ENCODE measurements at places on chromosomes 3 and 15.

DNA sequence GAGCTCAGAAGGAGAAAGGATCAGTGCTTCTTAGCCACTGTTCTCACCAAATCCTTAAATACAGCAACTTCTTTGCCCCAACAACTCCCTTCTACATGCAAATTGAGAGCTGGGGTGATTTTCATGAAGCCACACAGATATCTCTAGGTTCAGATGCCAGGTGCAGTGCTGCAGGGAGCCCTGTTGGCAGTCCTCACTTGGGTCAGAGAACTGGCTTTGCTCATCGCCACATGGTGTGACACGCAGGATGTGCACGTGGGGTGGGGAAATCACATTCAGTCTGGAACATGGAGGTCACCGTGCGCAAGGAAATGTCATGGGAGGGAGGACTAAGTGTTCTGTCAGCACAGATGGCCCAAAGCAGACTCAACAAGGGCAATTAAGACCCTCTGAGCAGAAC is 103.8 kb downstream of the WDR76 start:
- DNase-seq: no peak

GRCh38 chr3:44648564-44649229 is at the start of gene ZNF35:
Gene ZNF35, plus strand, starts transcription at chr3:44648732. Its CDS starts 2,336 bp downstream, at chr3:44651068.
- DNase-seq: peak; percentile 15

GRCh38 chr3:21502656-21503055 is 248.4 kb downstream of the ZNF385D start:
- DNase-seq: no peak

DNA sequence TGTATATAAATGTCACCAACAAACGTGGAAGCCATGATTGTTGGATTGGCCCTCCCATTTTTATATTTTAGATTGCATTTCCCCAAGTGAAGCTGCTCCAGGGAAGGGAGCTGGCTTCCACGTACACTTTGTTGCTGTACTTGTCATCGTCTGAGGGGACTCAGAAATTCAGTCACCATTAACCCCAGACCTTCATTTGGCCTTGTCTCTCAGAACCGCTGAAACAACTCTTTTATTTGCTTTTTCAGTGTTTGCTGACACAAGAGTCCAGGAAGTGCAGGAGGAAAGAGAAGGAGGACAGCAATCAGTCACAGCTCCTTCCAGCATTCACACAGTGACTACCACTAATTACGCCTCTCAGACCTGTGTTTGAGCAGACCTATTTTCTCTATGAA is 276.5 kb downstream of the TBL1XR1 start:
- no peak for DNase-seq

DNA sequence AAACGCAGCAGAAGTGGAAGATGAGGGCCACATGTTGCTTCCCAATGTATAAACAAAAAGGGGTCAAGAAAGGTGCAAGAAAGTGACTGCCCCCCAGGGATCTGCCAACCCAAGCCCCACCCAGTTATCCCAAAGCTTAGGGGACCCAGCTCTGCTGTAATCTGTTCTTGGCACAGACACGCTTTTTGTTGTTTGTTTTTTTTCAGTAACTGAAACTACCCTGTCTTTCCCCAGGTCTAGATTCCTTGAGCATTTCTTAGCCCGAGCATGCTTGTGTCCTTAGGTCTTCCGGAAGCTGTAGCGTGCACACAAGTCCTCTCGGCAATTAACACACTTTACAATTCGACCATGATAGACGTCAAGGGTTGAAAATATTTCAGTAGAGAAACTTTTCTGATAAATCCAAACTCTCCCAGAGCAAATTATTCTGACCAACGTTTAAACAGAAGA is 8.5 kb upstream of the PPARG start:
- no peak for DNase-seq

DNA sequence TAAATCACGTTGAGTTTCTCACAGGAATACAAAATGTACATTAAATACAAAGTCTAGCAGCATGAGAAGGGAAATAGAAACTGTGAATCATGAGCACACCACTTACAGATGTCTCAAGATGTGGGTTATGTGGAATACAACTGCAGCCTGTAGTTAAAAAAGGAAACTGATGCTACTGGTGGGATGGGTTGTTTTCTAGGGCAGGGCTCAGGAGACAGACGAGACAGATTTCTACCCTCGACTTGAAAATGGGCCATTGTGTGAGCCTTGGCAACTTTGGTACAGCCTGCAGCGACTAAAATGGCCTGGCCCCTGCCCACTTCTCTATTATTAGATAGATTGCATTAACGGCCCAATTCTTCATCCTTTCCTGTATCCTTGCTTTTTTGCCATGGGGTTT is 293.1 kb downstream of the SUCLG2 start:
- DNase-seq: no peak

DNA sequence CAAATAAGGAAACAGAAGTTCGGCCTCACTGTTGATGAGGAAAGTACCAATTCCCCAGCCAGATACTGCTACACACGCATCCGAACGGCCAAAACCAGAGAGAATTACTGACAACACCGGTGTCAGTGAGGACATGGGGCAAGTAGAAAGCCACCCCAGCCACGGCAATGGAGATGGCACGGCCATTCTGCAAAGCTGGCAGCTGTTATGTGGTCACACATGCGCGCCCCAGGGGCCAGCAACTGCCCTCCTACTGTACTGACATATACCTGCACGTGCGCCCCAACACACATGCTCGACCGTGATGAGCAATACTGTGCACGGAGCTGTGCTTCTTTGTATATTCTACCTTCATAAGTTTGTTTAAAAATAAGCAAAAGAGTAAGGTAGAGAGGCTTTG is 217.4 kb downstream of the ADAMTS17 start:
- DNase-seq: no peak

DNA sequence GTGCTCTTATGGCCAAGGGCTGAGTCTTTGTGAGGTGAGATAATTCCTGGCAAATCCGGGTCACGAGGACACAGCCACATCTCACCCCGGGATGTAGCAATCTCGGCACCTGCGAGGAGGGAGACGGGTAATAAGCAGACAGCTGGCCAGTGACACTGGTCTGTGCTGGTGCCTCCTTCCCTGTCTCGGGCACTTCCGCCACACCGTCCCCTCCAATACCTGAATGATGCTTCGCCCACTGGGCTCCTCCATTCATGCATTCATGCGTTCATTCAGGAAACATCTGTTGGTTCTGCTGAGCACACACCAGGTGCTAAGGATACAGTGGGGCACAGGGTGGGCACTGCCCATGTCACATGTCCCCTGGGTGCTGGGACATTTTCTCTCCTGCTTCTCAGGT is 60.1 kb downstream of the ATP10A start:
- DNase-seq: no peak

- DNase-seq: peak; percentile 18
Observed at GRCh38 chr3:37243820-37244748, 69.7 kb upstream of the LRRFIP2 start.

DNA sequence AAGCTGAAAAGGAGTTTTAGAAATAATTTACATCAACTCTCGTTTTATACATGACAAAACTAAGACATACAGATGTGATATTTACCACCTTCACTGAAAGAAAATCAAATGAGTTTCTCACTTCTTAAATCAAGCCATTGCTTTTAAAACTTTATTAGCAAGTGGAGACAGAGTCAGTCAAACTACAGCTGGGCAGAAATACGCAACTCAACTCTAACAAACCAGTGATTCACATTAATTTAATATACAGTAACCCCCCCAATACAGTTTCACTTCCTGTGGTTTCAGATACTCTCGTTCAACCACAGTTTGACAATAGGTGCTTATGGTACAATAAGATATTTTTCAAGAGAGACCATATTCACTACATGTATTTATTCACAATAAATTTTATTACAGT is 477.1 kb downstream of the MAGI1 start:
- DNase-seq: no peak

GRCh38 chr15:101381671-101382212 is 86.7 kb upstream of the SNRPA1 start:
- DNase-seq: no peak

Data from stimulated activated CD8-positive, alpha-beta memory T cell treated with anti-CD3 and anti-CD28 coated beads, Interleukin-7, amount 100 ng/mL, for 24 hours (primary cell).